Glutamatergic neuron (in vitro differentiated cells): ENCODE measurements at places on chromosomes 13 and 19. TPM values are rescaled to one million over a fixed set of nuclear protein-coding genes. Genes with fewer than 3 reads are reported as not detected.

GRCh38 chr13:50357586-50358118 is 342.4 kb downstream of the KCNRG start:
- no peak for DNase-seq

DNA sequence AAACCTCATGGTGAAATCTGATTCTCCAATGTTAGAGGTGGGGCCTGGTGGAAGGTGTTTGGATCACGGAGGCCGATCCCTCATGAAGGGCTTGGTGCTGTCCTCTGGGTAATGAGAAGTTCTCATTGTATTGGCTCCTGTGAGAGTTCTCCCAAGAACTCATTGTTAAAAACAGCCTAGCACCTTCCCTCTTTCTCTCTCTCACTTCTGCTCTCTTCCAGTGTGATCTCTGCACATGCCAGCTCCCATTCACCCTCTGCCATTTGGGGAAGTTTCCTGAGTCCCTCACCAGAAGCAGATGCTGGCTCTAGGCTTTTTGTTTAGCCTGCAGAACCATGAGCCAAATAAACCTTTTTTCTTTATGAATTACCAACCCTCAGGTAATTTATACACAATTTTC is 3.1 kb upstream of the SUCLA2 start:
- no peak for DNase-seq

DNA sequence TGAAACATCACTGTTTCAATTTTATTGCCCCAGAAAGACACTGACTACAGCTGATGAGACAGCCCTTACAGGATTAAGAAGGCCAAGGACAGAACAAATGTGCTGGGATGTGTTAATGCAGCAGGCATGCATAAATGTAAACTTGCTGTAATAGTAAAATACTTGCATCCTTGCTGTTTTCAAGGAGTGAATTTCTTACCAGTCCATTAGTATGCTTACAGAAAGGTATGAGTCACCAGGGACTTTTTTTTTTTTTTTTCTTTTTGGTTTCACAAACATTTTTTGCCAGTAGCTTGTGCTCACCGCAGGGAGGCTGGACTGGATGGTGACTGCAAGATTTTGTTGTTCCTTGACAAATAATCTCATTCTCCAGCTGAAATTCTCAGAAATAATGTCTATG is 55.1 kb downstream of the GPR180 start:
- DNase-seq: no peak

GRCh38 chr19:40578442-40578908 is 1.8 kb downstream of the SHKBP1 start:
- DNase-seq: no peak

DNA sequence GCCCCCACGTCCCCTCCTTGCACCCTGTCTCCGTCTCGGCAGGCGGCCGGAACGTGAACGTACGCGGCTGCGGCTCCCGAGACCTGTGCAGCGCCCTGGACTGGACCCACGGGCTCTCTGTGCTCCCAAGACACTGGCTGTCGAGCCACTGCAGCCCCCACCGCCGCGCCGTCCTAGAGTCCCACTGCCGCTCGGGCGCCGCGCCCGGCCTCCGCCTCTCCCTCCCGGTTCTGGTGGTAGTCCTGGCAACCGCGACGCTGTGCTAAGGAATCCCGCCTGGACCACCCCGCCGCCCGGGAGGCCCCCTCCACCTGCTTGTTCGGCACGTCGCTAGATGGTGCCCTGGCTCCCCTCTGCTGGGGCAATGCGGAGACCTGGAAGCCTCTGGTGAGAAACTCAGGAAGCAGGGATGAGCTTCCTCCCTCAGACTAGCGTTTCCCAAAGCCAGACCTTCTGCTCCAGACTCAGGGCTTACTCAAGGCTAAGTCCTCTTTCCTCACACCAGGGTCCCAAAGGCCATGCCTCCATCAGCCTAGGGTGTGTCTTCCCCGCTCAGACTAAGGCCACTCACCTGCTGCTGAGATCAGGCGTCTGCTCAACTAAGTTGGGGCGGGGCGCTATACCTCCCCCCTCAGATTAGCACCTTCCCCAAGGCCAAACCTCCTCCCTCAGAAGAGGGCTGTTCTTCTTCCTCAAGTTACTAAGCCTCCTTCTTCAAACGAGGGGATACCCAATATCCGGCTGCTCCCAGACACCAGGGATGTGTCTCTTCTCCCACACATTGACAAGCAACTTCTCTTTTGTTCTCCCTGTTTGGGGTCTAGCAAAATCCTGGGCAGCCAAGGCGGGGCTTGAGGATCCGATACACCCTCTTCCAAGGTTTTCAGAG is 16.1 kb upstream of the IRGC start:
- peak; percentile 47 for DNase-seq

DNA sequence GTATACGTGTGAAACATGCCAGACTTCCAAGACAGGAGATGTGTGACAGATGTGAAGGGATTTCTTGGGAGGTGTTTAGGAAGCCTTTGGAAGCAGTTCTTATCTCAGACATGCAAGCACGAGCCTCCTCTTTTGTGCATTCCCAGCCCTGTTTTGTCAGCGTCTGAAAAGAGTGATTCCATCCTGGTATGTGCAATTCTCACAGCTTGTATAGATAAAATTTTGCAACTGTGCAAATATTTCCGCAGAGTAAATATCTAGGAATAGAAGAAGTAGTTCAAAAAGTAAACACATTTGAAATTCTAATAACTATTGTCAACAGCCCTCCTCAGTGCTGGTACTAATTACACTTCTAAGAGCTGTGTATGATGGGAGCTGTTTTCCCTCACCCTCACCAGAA is 72.3 kb upstream of the C1QTNF9B start:
- no peak for DNase-seq

- no peak for DNase-seq
Observed at GRCh38 chr13:93522501-93522900, 295.9 kb downstream of the GPC6 start.

GRCh38 chr13:43986421-43986981 is 106.8 kb downstream of the LACC1 start:
- no peak for DNase-seq

- no peak for DNase-seq
Observed at GRCh38 chr19:50515168-50515561, 1.5 kb upstream of the ASPDH start.

DNA sequence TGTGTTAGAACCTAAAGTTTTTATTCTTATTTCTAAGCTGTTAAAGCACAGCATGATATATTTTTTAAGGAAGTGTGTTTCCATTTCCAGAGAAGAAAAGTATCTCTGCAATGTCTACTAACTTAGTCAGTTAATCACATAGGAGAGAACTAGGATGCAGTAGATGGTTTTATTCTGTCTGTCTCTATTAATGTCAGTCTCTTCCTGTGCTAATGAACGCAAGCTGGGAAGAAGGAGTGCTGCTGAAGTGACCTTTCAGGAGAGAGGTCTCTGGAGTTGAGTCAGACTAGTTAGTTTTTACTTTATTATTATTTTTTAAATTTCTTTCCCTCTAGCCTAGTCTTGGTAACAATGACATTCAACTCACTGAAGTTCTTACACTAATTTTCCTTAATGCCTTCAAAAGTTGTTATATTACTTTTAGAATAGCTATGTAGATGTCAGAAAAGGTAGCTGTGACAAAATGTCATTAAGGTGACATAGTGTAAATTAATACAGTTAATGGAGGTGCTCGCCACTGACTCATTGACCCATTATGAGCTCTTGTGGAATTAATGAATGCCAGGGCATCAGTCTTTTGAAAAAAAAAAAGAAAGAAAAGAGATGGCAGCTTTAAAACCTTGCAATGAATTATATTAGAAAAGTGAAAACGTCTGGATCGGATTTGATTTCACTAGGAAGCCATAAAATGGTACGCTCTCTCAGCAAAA is 120.0 kb upstream of the MAB21L1 start:
- no peak for DNase-seq

DNA sequence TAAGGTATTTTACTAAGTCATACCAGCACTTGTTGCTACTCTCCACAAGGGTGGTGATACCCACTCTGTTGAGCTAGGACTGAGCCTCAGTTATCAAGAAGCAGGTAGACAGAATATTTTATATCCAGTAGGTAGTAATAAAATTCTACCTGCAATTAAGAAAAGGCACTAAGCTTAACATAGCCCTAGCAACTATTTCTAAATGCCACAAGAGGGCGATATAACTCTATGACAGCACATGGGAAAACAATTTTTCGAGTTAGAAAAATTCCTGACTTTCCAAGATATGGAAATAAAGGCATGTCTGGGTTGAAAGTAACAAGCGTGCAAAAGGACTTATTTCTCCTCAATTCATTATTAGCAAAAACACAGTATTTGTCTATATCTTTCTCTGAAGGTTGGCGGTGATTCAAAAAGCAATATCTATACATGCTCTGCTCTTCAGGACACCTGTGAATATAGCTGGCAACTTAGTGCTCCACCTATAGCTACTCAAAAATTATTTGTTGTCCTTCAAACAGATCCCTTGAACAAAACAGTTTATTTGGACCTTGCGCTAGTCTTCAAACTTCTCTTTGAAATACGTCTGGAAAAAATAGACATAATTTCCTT is 14.7 kb downstream of the CCDC169 start:
- no peak for DNase-seq

GRCh38 chr13:114140906-114141250 is 8.5 kb upstream of the RASA3 start:
- DNase-seq: no peak

DNA sequence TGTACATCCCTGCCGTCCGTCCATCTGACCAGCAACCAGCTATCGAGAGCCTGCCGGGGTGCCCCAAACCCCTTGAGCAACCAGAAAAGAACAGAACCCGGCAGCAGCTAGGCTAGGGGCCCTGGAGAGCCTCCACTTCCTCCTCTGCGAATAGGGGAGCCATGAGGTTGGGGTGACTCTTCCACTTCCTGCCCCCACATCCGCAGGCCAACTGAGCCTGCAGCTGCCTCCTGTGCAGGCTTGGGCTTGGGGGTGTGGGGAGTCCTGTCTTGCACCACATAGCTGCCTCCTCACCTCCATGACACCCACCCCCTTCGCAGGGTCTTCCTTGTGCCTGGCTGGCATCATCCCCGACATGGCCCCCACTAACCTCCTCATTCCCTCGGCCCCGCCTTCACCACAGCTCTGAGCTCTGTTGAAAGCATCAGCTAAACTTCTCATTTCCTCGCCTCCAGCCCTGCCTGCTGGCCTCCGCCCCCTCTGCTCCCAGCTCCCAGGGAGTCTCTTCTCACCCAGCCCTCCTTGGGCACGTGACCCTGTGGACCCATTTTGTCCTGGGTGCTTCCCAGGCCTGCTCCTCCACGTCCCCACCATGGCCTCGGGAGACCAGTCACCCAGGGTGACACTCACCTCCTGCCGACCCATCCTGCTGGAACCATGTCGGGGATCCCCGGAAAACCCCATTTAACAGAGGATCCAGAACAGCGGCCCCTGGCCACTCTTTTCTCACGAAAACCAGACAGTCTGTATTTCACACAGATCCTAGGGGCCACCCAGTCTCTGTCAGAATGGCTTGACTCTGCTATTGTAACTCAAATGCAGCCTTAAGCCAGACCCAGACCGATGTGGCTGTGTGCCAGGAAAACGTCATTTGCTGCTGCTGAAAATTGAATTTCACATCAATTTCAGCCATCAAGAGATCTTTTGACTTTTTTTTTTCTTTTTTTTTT is 50.4 kb downstream of the MYO9B start:
- DNase-seq: peak; percentile 65

Gene GJA3
- not detected for total RNA-seq

Gene NEK5
- not detected for total RNA-seq

Gene ZNF837
- total RNA-seq: 2.0 TPM

Gene PRKCSH
- 276 TPM for total RNA-seq
